KBM-7 (cell line): ENCODE measurements at places on chromosomes 2 and 18.

DNA sequence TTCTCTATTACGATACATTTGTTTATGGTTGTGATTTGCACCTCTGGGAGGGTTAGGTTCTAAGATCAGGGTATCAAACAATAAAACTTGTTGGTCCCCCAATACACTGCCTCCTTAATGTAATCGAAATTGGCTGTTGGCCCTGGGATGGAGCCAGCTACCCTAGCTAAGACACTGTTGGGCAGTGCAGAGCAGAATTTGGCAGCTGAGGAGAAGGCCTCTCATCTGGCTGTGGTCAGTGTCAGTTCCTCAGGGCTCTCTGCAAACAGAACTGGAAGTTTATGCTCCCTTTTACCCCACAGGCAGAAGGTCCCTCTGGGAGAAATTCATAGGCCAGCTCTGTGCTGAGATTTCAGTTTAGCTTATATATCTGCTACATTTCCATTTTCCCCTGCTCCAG, 8.6 kb upstream of the HAAO start:
- no peak for DNase-seq

GRCh38 chr2:111100765-111101162, 19.9 kb upstream of the BCL2L11 start:
- DNase-seq: peak; percentile 16

DNA sequence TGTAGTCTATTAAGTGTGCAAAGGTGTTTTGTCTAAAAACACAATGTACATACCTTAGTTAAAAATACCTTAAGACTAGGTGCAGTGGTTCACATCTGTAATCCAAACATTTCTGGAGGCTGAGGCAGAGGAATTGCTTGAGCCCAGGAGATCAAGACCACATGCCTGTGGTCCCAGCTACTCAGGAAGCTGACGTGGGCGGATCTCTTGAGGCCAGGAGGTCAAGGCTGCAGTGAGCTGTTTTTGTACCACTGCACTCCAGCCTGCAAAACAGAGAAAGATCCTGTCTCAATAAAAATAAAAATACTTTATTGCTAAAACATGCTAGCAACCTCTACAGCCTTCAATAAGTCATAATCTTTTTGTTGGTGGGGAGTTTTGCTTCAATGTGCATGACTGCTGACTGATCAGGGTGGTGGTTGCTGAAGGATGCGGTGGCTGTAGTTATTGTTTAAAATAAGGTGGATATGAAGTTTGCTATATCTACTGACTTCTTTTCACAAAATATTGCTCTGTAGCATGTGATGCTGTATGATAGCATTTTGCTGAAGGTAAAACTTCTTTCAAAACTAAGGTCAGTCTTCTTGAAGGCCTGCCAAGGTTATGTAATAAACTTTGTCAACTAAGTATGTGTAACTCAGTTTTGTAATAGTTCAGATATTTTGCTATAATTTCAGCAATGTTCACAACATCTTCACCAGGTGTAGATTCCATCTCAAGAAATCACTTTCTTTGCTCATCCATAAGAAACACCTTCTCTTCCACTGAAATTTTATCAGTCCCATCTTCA, 1238.0 kb upstream of the NRXN1 start:
- DNase-seq: no peak

GRCh38 chr2:157540102-157540501, 88.6 kb downstream of the ACVR1C start:
- no peak for DNase-seq

- peak; percentile 40 for DNase-seq
Observed at GRCh38 chr2:235106874-235107639, 155.2 kb downstream of the SH3BP4 start.

DNA sequence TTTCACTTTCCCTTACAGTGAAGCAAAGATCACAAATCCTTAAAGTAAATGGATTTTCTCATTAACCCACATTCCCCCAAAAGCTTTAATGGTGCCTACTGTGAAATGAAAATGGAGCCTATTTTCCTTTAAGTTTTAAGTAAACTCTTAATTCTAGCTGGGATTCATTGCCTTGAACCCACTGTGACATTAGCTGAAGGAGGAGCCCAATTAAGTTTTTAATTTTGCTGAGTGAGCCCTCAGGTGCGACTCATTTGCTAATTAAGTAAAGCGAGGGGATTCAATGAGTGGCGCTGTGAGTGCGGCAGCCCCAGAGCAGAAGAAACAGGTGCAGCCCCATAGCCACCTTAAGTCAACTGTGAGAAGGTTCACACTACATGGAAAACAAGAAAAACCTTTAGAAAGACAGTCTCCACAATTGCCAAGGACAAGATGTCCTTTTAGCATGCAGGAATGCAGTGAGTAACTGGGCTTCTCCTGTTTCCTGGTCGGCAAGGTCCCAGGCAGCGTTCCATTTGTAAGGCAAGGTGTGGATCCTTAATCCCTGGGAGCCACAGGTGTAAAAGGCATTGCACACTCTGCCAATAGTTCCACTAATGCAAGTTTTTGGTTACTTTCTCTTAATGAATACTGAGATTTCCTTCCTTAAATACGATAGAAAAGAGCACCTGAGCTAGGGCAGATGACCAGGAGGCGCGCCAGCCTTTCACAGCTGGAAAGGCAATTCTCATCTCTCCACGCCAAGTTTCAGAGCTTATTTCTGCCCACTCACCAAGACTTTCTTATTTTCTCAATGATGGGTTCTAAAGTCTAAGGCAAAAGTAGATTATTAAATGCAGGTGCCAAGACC, 87.7 kb downstream of the TMEM18 start:
- no peak for DNase-seq

DNA sequence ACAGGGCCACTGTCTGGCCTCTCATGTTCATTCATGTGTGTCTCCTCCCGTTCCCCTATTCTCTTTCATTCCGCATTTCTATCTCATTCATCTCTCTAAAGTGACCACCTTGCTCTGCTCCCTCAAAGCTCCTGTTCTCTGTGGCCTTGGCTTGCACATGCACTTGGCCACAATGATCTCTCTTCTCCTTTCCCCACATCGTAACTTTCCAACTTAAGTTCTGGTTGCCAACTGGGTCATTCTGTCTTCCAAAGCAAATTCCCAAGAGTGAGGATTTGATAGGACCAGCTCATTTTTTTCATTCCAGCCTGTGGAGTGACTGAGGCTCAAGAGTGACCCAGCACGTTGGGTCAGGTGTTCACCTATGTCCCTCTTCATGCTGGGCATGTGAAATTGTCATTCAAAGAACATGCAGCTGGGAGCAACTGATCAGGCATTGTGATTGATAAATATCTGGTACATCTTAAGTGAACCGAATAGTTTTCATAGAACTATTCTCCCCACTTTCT, 14.3 kb upstream of the ITGA6 start:
- no peak for DNase-seq

DNA sequence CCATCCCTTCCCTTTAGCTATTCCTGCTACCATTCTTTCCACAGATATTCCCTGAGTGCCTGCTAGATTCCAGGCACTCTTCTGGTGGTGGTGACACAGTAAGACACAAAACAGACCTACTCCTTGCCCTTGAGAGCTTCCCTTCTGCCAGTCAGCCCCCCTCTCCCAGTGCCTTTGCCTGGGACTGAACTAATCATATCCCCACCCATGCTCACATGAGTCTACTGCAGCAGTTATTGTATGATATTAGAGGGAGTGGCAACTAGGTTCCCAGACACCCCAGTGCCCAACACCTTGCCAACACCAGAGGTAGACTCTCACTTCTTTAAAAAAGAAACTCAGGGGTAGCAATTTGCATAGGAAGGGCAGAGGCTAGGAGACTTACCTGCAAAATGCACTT, 7.2 kb upstream of the LBH start:
- no peak for DNase-seq

- no peak for DNase-seq
Observed at GRCh38 chr2:233655043-233655442, 16.7 kb upstream of the UGT1A9 start.

GRCh38 chr2:82257796-82258555, 1953.4 kb upstream of the LRRTM1 start:
- no peak for DNase-seq

DNA sequence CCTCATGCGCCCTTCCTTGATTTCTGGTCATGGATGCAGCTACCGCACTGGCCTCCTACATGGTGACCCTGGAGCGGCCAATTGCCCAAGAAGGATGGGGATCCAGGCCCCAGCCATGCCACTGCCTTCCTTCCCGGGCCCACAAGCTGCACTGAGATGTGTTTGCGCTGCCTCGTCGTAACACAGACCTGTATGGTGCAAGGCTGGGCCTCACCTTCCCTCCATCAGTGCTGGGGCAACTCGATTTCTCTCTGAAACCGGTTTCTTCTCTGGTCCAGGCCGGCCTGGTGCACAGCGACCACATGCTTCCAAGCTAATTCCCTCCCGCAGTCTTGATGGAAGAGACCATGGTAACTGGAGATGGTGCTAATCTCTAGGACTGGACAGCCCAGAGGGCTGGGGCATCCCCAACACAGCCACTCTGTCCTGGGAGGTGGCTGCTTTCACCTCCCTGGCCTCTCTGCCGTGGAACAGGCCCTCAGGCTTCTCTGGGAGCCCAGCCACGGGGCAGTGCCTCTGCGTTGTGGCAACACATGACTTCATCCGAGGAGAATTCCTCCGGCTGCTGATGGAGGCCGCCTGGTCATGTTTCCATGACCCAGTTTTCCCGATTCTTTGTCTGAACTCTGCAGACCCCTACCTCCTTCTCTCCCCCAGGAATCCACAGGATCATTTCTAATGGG, 184.2 kb downstream of the GLI2 start:
- DNase-seq: no peak

- no peak for DNase-seq
Observed at GRCh38 chr2:160267692-160268091, 67.6 kb upstream of the ITGB6 start.

- DNase-seq: no peak
Observed at GRCh38 chr2:26164641-26165211, 8.2 kb upstream of the GAREM2 start.

GRCh38 chr2:189225032-189225431, 45.5 kb upstream of the COL5A2 start:
- no peak for DNase-seq

GRCh38 chr2:74025971-74026612, 41.4 kb downstream of the TET3 start:
- DNase-seq: no peak

GRCh38 chr2:69013142-69013839, at the start of gene ANTXR1:
ANTXR1 (plus strand) TSS chr2:69013179; CDS start chr2:69013500, 321 bp downstream.
- DNase-seq: no peak

DNA sequence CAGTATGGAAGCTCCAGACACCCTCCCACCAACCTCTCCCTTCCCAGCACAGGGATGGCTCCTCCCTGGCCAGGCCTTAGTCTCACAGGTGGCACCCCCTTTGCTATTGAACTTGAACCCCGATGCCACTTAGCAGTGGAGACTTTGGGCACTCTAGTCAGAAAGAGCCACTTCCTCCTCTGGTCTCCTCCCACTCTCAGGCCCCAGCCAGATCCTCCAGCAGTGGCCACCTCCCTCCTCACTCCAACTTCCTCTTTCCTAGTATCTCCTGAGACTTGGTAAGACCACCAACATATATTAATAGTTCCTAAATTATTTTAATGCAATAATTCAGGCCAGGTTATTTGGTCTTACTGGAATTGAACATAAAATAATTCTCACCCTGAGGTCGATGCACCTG, 437.2 kb upstream of the ID2 start:
- peak; percentile 89 for DNase-seq

DNA sequence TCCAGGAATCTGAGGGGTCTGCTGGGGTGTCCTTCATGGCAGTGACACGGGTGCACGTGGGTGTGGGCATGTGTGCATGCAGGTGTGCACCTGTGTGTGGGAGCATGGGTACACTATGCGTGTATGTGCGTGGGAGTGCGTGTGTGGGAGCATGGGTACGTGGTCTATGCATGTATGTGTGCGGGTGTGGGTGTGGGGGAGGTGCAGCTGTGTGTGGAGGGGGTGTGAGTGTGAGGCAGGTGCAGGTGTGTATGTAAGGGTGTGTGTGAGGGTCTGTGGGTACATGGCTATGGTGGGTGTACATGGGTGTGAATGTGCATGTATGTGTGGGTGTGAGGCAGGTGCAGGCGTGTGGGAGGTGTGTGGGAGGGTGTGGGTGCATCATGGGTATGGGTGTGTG, 36.3 kb downstream of the EIPR1 start:
- no peak for DNase-seq

- DNase-seq: no peak
Observed at GRCh38 chr2:62466503-62466854, 39.5 kb downstream of the TMEM17 start.

GRCh38 chr2:210681491-210681890, 125.1 kb downstream of the CPS1 start:
- DNase-seq: no peak

DNA sequence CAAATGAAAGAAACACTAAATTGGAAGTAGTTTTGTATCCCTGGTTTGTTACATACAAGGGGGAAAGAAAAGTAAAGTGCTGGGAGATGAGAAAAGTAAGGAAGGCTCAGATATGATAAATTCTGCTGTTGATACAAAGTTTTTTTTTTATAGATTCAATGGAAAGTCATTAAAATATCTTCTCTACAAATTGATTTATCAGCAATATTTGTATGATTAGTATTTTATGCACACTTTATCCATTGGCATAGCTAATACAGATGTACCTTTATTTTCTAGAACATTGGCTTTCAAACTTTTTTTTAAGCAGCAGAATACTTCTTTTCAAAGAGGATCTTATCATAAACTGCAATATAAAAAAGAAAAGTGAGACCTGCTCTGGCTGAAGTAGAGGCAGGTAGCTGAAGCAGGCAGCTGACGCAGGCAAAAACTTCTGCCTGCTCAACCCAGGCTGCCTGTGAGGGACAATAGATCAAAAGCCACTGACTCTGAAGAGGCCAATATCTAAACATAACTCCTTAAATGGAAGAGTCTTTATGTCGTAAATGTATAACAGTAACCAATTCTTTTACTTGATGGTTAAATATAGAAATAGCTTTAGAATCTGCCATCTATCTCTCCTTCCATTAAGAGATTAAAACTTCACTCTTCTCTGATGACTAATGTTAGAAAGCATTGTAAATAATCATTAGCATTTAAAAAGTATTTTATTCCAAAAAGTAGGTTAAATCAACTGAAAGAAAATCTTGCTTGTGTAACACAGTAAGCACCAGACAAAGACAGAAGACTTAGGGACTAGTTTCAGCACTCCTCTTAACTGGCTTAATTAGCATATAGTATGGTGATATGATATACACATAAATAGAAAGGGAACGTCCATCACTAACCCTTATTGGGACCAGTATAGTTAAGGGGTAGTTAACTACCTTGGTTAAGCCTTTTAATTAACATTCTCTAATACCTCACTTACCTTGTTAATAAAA, 174.2 kb downstream of the SLC39A10 start:
- no peak for DNase-seq

- no peak for DNase-seq
Observed at GRCh38 chr2:162748566-162749215, 89.9 kb downstream of the KCNH7 start.

GRCh38 chr2:38835990-38836389, 39.7 kb downstream of the DHX57 start:
- no peak for DNase-seq

DNA sequence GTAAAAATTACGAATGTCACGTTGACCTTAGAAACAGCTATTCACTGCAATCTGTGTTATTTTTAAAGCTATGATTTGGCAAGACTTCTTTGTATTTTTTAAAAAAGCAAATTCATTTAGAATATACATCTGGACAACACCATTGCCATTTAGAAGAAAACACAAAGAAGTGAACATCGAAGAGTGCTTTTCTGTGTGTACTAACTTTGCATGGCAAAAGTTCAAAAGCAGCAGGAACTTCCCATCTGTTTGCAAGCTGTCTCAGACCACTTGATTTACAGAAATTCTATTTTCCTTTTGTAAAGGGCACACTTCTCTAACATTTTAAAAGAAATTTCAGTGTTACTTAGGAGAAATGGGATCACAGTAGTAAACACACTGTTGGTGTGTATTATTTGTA, 145.9 kb downstream of the CALCRL start:
- no peak for DNase-seq
